Caki2 (cell line): ENCODE measurements at places on chromosomes 4 and X. TPM values are rescaled to one million over a fixed set of nuclear protein-coding genes. Genes with fewer than 3 reads are reported as not detected.

Gene HSFX4
- not detected in 2 replicates for total RNA-seq

Gene SHISA3
- total RNA-seq = not detected in 2 replicates

Gene FAM236A
- not detected in 2 replicates for total RNA-seq

Gene SYTL5
- total RNA-seq = not detected in 2 replicates

Gene F11
- total RNA-seq = not detected in 2 replicates

Gene USP17L29
- total RNA-seq = not detected in 2 replicates
